Neural crest cell (in vitro differentiated cells): ENCODE measurements at places on chromosomes 3 and 15.

DNA sequence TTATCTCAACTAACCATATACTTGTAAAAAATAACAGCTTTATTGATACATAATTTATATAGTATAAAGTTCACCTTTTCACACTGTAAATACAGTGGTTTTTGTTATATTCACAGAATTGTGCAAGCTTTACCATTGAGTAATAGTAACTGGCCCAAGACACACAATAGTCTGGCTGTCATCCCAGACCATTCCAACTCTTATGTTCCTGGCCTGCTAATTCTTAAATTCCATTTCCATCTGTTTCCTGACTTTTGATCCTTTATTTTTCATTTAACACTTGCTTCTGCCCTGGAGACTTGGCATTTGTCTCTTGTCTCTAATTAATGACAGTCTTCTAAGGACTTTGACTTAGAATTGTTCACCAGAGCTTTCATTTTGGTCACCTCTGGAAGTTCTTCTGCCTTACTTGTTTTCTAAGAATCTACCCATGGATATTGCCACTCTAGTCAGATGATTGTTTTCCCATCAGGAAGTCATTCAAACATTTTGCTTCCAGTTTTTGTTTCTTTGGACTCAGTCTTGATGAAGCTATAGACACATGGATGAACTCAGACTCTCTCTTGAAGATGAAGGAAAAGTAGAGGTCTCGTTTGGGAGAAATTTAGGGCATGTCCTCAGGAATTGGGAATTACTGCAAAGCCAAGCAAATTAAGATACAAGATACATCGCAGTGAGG lies 27.2 kb upstream of the PLSCR4 start:
- DNase-seq = no peak

DNA sequence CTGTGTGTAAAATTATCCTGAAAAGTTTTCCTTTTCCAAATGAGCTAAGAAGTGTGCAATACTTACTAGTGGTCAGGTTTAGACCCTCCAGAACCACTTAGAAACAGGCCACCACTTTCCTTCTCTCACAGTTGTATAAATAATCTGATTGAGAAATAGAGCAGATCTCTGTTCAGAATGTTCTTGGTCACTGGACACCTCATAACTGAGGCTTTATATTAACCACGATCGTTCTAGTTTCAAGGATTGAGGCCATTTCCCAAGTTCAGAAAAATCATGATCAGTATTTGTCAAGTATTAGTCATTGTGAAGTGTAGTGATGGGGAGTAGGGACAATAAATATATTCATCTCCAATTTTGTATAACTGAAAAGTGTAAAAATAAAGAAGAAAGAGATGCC lies 1.0 kb upstream of the MAP3K13 start:
- DNase-seq = no peak

DNA sequence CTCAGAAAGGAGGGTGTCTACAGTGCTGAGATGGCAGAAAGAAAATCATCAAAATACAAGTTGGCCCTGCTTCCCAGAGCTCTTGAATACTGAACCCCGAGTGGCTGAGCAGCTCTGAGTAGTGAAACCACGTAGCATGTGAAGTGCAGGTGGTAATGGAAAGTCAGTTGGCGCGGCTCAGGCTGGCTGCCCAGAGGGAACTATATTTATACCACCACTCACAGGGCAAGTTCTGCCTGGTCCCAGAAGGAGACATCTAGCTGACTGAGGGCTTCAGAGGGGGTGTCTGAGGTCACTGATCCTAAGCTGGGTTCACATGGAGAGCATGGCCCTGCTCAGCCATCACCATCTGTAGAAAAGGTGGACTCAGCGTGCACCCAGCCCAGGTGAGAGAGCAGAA lies 129.6 kb upstream of the AGBL1 start:
- no peak for DNase-seq

- no peak for DNase-seq
These were observed 293.9 kb upstream of the PROK2 start for GRCh38 chr3:72078676-72079368.

DNA sequence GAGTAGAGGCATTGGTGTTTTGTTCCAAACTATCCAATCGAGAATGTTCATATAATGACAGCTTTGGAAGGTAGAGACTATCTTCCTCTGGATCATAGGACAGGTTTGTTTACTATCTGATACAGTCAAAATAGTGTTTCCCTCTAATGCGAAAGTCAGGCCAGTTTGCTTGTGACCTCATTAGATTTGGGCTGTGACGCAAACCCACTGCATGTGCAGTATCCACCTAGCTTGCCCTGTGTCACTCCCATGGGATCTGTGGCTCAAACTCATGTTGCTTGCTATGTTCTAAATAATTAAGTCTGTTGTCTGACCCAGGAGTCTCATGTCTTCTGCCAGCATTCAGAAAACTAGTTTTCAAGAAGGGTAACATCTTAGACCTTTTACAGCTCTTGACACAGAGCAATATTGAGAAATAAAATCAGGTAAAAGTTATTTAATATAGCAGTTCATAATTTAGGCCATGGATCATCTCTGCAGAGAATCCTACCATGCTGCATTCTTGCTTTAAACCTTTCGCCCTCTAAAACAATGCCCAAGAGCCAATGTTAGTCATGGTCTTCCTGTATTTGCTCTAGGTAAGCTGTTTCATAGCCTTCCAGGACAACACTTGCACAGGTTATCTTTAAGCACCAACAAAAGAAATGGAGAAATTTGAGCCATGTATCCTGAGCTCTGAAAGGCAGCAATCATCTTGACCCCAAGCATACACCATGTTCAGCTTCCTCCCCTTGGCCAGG lies 26.4 kb downstream of the NIT2 start:
- no peak for DNase-seq
